ENCODE measurements at places on chromosomes 1 and 21.

- no peak for DNase-seq
Observed at GRCh38 chr1:197284325-197284724, 16.3 kb downstream of the CRB1 start.

GRCh38 chr1:77832901-77833300, 53.5 kb downstream of the MIGA1 start:
- DNase-seq = no peak

- no peak for DNase-seq
Observed at GRCh38 chr1:31593136-31593665, 16.9 kb downstream of the TINAGL1 start.

GRCh38 chr1:9721606-9722377, 70.3 kb downstream of the PIK3CD start:
- no peak for DNase-seq

DNA sequence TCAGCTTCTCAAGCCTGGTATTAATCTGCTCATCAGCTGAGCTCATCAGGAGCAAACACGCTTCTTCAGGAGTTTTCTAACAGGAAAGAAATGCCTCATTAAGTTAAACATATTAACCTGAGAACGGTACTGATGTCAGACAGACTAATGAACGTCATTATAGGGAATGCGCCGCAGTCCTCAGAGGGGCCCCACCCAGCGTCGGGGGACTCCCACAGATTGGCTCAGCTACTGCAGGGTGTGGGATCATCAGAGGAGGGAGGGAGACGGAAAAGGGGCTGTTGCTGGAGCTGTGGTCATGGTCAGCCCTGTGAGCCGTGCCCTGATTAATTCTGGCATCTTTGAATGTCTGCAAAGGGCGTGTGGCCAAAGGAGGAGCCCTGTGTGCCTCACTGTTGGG, 348.5 kb downstream of the PTPRU start:
- DNase-seq = no peak

DNA sequence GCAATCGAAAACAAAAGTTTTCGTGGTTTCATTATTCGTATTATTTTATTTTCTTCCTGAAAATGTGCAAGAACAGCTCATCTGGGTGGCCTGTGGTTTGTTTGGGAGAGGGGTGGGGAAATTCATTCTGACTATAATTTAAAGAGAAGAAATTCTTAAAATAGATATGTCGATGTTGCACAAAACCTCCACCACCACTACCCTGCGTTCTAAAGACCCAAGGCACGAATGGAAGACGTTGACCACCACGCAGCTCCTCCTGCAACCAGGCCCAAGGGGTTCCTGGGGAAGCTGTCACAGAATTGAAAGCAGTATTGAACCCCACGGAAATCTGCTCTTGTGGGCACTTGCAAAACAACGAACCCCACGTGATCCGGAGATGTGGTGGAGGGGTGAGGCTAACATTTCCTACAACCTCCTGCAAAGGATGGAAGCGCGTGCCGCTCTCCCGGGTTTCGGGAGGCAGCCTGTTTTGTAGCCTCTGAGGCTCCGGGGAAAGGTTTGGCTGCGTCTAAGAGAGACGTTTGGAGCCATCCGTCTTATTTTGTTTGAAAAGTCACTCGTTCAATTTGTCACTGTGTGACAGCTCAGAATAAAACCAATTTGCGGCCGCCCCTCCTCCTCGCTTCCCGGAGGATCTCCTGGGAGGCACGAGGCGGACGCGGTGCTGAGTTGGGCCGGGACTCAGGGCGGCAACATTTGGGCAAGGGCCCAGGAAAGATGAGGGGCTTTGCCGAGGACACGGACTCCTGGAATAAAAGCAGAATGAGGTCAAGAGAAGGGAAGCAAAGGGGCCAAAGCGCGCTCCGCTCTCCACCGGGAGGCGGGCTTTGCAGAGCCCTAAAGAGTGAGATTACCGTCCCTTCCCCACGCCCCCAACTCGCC, 810 bp upstream of the HLX start:
- DNase-seq = peak; percentile 86

DNA sequence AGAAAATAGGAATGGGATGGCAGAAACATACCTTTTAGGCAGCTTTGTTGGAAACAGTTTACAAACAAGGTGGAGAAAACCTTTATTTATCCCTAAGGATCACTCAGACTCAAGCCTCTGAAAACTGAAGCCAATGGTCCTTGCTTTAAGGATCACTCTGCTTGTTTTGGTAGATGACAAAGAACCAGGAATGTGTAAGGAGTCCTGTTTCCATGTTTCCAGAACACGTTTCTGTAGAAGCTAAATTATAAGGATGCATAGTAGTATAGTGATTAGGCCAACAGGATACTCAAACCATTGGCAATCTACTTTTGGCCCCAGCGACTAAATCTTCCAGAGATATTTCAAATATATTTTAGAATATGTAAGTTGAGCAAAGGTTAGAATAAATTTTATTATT, 149.1 kb upstream of the HP1BP3 start:
- DNase-seq = no peak

DNA sequence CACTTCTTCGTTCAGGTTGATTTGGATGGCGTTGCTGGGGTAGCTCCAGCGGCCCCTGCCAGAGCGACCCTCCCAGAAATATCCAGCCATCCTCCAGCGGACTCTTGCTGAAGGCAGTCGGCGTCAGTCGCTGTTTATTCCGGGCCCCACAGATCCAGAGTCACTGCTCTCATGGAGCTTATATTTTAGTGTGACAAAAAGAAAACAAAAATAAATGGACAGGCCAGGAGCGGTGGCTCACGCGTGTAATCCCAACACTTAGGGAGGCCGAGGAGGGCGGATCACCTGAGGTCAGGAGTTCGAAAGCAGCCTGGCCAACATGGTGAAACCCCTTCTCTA, 791 bp upstream of the CFAP298 start:
- no peak for DNase-seq

- no peak for DNase-seq
Observed at GRCh38 chr1:30756545-30757351, 826 bp downstream of the LAPTM5 start.

- no peak for DNase-seq
Observed at GRCh38 chr1:184366997-184367396, 19.8 kb upstream of the C1orf21 start.

GRCh38 chr21:42807938-42808613, 71.3 kb downstream of the WDR4 start:
- peak; percentile 60 for DNase-seq

- DNase-seq = no peak
Observed at GRCh38 chr1:4614371-4615137, 39.9 kb upstream of the AJAP1 start.

- no peak for DNase-seq
Observed at GRCh38 chr1:93358293-93358692, 12.6 kb downstream of the DR1 start.

GRCh38 chr1:91031081-91031480, 9.2 kb upstream of the ZNF644 start:
- DNase-seq = no peak

GRCh38 chr1:41314376-41315145, 46.7 kb upstream of the FOXO6 start:
- DNase-seq = no peak

DNA sequence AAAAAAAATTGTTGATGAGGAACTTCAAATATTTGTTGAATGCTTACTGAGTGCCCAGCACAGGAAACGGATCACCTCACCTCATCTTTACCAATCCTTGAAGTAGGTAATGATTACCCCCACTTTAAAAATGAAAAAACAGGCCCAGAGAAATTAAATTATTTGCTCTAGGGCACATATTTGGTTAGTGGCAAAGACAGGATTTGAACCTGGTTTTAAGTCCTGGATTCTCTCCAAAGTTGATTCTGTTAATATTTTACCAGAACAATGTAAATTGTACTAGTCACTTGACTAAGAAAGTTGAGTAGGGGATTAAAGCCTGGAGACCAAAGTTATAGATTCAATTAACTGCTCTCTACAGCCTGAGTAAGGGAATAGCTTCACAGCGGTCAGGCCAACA, 97.9 kb downstream of the GIPC2 start:
- no peak for DNase-seq

- no peak for DNase-seq
Observed at GRCh38 chr1:199243423-199244061, 604.7 kb downstream of the PTPRC start.

- DNase-seq = no peak
Observed at GRCh38 chr21:18220498-18220897, 24.1 kb upstream of the CHODL start.

- no peak for DNase-seq
Observed at GRCh38 chr1:186420923-186421322, 40.0 kb downstream of the PDC start.

GRCh38 chr1:16012590-16013219, 5.1 kb downstream of the HSPB7 start:
- no peak for DNase-seq

GRCh38 chr1:108708691-108709660, 3.7 kb upstream of the FNDC7 start:
- no peak for DNase-seq

DNA sequence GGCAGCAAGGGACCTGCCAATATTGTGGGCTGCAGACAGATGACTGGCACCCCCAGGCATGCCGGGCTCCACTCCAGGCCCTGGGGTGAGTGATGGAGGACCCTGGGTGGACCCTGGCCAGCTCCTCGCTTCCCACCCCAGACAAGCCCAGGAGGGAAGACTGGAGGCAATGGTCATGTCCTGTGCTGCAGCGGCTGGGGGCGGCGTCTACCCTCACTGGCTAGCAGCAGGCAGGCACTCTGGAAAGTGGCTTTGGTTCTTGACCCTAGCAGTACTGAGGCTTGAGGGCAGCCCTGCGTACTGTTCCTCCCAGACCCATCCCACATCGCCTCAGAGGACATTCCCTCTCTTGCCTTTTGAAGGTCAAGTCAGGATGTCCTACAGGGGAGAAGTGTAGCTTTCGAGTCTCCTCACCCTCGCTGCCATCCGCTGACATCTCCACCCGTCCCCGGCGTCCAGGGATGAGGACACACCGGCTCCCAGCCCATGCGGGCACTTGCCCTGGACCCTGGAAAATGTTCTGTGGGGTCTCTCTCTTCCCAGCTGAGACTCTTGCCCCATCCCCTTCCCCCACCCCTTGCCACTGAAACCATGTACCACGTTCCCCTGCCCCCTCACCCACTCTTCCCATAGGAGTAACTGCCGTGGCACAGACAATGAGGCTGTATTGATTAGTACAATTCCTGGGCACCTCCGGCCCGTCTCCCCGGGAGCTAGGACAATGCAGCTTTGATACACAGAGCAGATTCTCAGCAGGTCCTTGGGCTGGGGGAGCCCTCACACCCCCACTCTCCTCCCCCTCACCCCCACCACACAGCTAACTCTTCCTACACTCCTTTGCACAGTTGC, 15.0 kb downstream of the SLC6A9 start:
- DNase-seq = no peak

DNA sequence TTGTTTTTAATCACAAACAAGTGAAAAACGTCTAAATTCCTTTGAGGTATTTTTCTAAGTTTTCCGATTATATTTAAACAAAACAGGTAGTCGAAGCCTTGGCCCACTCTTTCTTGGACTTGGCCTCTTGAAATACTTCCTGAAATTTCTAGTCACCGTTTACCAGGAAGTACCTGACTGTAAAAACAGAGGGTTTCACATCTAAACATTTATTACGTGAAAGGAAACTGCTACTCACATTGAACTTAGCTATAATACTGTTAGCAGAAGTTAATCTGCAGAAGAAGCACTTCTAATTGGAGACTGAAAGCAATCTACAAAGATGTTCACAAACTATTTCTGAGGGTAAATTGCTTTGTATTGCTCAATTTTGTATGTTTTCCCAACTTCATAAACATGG, 526.0 kb upstream of the ADGRL4 start:
- no peak for DNase-seq

- DNase-seq = no peak
Observed at GRCh38 chr1:40921981-40922677, 57.4 kb upstream of the CTPS1 start.

GRCh38 chr1:246091477-246091876, 415.6 kb downstream of the SMYD3 start:
- no peak for DNase-seq

DNA sequence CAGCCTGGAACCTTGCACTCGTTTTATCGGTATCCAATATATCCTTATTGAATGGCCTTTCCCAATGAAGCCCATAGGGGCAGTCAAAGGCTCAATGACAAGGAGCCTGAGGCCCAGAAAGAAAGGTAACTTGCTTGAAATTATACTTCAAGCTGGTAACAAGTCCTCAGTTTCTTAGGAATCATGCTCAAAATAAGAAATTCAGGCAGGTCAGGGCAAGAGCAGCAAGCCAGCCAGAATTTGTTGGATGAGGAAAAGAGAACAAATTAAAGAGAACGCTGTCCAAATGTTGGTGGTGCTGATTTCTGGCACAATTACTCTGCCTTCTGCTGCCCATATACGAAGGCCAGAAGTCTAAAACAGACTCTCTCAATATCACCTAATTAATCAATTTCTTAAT, 77.6 kb downstream of the DDX20 start:
- DNase-seq = no peak

DNA sequence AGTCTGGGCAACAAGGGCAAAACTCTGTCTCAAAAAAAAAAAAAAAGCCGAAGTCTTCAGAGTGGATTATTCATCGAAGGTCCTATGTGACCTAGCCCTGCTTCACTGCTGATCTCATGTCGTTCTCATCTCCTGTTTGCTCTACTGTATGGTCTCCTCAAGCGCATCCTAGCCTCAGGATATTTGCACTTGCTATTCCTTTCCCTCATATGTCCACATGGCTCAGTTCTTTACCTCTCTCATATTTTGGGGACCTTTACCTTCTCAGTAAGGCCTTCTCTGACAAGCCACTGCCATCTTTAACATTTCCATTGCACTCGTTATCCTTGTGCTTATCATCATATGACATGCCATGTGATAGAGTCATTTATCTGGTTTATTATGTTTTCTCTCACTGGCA, 2.6 kb downstream of the TBCE start:
- no peak for DNase-seq

DNA sequence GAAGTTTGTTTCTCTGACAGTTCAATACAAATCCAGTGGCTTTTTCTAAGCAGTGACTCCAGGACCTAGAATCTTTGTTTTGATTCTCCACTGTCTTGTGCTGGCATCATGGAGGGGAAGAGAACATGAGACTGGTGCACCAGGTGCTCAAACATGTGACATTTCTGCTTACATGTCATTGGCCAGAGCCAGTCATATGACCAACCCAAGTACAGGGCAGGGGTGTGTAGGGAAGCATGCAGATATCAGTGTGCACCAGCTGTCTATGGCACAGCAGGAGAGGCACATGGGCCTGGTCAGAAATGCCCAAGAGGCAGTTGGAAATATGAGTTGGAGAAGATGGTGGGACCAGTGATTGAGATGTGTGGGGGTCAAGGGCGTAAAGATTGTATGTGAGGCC, 297.0 kb downstream of the HHAT start:
- no peak for DNase-seq
